ENCODE measurements at places on chromosomes 3 and 15.

- no peak for DNase-seq
Observed at GRCh38 chr15:64493641-64494040, 33.3 kb downstream of the ZNF609 start.

DNA sequence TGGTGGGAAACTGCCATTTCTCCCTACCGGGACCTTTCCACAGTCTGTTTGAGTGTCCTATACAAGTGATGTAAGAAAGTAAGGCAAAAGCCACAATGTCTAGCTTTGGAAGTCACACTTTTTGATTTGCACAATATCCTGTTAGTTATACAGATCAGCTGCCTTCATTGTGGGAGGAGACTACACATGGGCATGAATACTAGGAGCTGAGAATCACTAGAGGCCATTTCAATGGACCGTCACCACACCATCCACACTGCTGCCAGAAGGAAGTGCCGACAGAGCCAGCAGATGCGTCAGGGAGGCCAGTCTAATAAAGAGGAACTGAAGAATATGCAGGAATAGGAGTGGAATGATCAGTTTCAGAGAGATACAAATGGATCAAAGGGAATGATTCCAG, 65.8 kb downstream of the SCN11A start:
- no peak for DNase-seq

DNA sequence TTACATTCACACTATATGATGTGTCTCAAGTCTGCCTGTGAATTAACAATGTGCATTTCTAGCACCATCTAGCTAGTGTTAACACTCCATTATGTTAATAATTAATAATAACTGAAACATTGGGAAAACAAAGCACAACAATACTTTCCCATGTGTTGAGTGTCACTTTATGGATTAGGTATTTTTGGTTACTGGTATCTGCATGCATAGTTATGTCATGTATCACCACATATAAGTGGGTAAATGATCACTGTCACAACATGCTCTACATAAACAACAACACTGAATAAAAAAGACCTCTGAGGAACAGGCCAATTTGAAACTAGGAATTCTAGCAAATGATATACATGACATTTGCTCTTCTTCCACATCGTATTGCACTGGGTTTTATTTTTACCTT, 74.7 kb downstream of the MLH1 start:
- no peak for DNase-seq

DNA sequence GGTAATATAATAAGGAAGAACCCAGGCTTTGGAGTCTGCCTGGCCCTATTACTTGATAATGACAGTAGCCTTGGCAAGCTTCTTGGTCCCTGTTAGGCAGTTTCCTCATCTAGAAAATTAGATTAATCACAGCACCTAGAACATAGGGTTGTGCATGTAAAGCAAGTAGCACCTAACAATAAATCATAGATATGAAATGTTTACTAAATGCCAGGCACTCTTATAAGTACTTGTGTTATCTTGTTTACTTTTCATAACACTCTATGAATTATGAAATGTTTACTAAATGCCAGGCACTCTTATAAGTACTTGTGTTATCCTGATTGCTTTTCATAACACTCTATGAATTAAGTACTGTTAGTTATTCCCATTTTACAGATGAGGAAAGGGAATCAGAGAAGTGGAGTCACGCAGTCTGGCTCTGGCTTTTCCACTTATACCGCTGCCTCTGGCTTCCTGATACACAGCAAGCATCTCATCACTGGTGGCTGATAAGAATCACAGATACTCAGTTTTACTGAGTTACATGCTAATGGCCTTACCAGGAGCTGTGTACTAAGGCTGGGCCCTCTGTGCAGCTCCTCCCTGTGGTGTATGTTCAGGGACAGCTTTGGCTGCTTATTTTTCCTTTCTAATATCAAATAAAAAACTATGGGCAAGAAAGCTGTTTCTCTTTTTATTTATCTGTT, 123.4 kb downstream of the FEZF2 start:
- no peak for DNase-seq
